Activated CD8-positive, alpha-beta memory T cell treated with anti-CD3 and anti-CD28 coated beads for 1 hour (primary cell): ENCODE measurements at places on chromosomes 12 and 14.

GRCh38 chr14:98949481-98950135 is 322.4 kb downstream of the BCL11B start:
- no peak for DNase-seq

DNA sequence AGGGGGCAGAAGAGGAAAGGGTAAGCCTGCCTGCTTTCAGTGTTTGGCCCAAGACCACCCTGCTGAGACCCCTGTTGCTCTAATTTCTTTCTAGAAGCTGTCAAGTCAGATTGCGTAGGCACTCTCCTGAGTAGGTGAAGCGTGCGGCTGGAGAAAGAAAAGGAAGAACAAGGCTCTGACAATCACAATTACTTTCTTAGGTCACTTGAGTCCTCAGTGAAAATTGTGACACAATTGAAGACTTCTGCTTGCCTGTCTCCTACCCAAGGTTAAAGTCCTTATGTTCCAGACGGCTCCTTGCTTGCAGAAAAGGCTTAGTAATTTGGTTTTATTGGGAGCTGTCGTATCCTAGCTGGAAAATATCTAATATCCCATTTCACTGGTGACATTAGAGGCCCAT is 721 bp upstream of the CTSG start:
- no peak for DNase-seq

DNA sequence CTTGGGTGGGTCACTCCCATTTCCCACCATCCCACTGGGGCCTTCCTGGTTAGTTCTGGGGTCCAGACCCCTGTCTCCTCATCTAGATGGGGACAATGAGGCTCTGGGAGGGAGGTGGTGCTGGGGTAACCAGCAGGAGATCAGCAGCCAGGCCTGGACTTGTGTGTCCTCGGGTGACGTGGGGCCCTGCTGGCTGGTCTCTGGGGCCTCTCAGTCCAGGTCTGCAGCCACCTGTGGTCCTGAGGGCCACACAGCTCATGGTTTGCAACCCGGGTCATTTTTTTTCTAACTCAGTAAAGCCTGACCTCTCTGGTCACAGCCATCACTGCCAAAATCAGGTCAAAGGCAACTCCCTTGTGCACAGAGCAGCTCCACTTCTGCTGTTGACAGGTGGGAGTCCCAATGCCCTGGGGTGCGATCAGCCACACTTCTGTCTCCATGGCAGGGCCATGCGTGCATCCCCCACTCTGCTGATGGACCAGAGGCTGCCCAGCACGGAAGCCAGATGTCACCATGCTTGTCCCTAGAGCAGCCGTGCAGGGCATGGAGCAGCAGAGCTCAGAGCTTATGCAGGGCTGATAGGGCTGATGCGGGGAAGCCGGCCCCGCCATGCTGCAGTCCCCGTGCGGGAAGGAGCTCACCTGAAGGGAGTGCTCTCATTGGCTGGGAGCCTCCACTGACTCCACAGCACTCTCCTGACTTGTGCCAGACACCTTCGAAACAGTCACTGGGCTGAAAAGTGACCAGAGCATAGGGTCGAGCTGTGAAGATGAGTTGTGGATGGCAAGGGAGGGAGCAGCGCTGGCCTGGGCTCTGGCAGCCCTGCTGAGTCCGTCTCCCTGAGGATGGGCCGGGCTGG is 250.9 kb downstream of the ADGRD1 start:
- no peak for DNase-seq

DNA sequence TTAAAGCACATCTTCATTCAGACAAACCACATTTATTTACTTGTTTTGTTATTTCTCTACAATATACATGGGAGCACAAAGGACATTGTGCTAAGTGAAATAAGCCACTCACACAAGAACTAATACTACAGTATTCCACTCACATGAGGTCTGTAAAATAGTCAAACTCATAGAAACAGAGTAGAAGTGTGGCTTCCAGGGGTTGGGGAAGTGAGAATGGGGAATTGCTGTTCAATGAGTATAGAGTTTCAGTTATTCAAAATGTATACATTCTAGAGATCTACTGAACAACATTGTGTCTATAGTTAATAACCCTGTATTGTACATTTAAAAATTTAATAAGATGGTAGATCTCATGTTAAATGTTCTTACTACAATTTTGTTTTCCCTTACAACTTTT is 88.8 kb downstream of the ATXN7L3B start:
- DNase-seq, result no peak

DNA sequence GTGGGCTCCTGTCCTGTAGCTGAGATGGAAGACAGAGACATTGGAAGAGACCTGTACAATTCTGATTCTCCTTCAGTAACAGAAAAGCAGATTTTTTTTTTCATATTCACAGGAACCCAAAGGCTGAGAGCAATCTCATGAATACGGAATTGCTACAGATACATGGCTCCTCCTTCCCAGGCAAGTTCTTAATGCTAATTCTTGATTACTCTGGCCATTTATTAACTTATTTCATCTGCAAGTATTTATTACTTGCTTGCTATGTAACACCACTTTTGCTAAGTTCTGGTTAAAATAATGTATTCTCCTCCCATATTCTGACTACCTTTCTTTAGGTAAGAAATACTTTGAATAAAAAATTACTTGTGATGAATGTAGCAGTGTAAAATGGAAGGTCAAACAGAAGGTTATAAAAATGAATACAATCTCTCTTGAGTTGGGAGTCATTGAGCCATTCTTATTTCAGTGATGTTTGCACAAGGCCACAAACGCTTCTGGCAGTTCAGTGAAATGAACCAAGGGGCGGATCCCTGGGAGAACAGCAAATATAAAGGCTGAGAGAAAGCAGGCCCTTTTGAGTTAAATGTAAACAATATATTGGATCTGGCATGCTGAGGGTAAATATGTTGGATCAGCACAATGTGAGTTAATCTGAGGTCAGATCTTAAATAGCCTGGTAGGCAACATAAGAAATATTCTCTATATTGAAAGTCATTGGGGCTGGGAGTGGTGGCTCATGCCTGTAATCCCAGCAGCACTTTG is 37.6 kb downstream of the MUCL1 start:
- no peak for DNase-seq

DNA sequence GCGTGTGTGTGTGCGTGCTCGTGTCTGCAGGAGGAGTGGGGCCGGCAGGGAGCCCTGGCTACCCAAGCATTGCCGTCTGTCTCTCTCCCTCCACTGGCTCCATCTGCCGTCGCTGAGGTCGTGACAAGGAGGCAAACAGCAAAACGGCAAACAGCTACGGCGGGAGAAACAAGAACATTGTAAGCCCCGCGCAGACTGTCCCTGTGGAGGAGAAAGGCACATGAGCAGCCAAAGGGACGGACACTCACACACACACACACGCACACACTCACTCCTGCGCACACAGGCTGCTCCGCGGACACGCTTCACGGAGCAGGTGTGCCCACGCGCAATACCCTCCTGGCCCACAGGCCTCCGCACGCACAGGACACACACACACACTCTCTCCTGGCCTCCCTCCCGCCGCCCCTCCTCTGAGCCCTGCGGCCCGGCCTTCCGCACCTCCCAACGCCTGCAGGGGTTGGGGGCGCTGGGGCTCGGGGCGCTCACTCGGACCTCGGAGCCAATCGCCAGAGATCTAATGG is 905 bp downstream of the CISTR start:
- no peak for DNase-seq

- DNase-seq, result no peak
Observed at GRCh38 chr14:89085737-89086382, 261.4 kb downstream of the TTC8 start.

DNA sequence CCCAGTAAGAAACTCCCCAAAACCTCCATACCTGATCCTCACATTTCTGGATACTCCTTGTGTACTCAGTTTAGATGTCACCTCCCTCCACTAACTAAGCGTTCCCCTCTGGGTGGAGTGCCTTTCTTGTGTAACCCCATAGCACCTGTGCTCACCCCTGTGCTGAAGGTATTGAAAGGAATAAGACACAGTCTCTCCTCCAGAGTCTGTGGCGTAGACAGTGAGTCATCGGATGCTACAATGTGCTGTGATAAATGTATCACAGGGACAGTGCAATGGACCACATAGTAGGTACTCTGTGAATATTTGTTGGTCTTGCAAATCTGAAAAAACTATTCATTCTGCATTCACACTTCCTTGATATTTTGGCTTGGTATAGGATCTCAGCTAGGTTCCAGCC is 30.8 kb downstream of the TSPAN9 start:
- no peak for DNase-seq

DNA sequence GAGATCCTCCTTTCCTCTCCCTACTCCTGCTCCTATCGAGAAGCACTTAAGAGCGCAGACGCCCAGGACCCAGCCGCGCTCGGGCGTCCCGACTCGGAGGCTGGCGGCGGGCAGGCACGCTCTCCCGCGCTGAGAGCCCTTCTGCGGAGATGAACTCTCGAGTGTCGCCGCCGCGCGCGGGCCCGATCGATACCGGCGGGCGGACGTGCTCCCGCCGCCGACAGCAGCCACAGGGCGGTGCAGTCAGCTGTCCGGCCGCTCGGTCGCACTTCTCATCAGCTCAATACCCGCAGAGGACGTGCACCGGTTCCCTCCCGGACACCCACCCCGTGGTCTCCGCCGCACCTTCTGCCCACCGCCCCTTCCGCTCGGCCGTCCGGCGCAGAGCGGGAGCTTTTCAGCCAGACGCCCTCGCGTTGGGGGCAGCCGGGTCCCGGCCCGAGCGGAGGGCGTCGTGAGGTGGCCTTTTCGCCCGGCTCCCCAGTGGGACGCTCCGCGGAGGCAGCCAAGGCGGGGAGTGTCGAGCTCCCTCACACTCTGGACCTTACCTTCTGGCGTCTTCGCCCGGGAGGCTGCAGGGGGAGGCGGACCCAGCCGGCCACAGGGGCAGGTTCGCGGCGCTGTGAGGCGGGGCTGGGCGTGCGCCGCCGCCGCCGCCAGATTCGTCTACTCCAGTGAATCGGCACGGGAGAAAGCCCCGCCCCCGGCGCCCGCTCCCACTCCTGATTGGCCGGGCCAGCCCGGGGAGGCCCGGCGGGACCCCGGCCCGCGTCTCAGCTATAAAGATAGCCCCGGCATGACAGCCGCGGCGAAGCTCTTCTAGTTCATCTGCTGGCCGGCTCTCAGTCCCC is at the start of gene INSM2:
TSS of gene INSM2 (plus strand) at position 808 of the 851 bp plus-strand sequence. CDS start 89 bp downstream, outside the sequence.
- DNase-seq, result peak; percentile 28

GRCh38 chr12:105995961-105996431 is 142.8 kb downstream of the NUAK1 start:
- no peak for DNase-seq

DNA sequence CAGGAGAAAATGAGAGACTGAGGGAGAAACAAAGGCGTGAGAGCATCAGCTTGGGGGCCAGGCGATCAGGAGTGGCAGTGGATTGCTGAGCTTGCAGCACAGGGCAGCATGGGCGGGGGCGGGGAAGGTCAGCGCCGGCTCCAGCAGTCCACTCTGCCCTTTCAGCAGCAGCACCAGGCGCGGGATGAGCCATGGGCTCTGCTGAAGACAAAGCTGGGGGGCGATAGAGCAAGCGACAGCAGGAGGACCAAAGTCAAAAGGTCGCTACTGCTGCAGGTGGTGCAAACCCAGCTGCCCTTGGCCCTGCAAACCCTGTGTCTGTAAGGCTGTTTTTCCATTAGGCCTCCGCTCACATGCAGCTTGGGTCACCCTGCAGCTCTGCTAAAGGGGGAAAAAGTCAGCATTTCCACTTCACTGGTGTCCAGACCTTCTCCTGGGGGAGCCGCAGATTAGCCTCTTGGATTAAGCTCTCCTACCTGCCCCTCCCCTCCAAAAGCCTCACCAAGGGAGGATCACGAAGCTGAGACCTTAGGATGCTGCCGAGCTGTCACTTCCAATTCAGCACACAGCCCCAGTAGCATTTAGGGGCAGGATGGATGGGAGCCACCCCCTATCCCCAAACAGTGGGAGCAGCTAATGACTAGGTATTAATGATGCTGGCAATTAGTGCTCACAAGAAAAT is 204.8 kb downstream of the DPF3 start:
- DNase-seq, result no peak

DNA sequence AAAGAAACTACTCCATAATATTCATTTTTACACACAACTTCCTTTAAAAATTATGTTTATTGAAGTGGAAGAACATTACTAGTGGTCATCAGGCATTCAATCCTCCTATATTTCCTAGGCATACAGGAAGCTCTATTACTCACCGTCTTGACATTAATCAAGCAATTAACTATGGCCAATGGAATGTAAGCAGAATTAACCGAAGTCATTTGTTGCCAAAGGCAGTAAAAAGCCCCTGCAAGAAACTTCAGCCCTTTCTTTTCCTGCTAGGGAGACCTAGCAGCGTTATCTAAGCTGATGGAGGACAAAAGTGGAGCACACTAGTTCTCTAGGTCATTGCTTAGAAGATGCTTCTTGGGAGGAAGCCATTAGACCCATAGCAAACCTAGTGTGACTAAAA is 399.6 kb downstream of the KCNH5 start:
- DNase-seq, result no peak

DNA sequence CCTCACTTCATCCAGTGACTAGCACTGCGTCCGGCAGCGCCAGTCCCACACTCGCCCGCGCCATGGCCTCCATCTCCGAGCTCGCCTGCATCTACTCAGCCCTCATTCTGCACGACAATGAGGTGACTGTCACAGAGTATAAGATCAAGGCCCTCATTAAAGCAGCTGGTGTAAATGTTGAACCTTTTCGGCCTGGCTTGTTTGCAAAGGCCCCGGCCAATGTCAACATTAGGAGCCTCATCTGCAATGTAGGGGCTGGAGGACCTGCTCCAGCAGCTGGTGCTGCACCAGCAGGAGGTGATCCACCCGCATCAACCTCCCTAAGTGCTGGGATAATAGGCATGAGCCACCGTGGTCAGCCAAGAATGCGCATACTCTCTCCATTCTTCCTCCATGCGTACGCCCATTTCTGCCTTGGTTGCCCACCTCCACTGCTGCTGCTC is 59.9 kb downstream of the IRF2BPL start:
- DNase-seq, result no peak

GRCh38 chr12:42763682-42764081 is 174.1 kb upstream of the PRICKLE1 start:
- no peak for DNase-seq

GRCh38 chr12:65653946-65654629 is 170.2 kb upstream of the HMGA2 start:
- no peak for DNase-seq

GRCh38 chr14:93059917-93060545 is 55.7 kb downstream of the ITPK1 start:
- DNase-seq, result no peak

DNA sequence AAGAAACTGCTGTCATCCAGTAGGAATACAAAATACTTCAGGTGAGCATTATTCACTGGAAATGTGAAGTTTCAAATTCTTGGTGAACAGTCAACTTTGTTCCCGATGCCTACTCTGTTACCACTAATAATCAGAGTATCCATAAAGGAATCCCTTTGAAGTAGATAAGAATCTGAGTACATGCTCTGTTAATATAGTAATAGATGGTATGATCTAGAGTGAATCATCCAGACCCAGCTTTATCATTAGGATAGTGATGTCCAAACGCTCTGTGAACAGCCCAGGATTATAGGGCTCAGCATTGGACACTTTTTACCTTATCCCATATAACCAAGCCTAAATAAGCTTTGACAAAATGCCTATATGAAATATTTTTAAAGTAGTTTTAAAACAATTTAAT is 33.3 kb downstream of the PPP2R3C start:
- no peak for DNase-seq
